A549 (cell line): ENCODE measurements at places on chromosomes 4 and X. TPM values are rescaled to one million over a fixed set of nuclear protein-coding genes. Genes with fewer than 3 reads are reported as not detected.

The ESX1 gene
- 0.05 TPM in 1 of 3 replicates, not detected in the others for polyA plus RNA-seq

The MGST2 gene
- 44.0 to 45.7 TPM (median 45.0 TPM) in 3 replicates for polyA plus RNA-seq

The GPR82 gene
- not detected in 3 replicates for polyA plus RNA-seq

The PGAM4 gene
- polyA plus RNA-seq: 0.17 TPM in 1 of 3 replicates, not detected in the others

The NDST3 gene
- polyA plus RNA-seq: not detected in 3 replicates

GRCh38 chrX:153640045-153640686 lies 6.8 kb upstream of the DUSP9 start:
- DNase-seq: no peak

- DNase-seq: no peak
These were observed 37.4 kb downstream of the MAML3 start for GRCh38 chr4:140116442-140117104.

- DNase-seq: no peak
These were observed 17.6 kb upstream of the GABRA4 start for GRCh38 chr4:47010912-47011446.

- DNase-seq: no peak
These were observed 113.4 kb downstream of the ZAR1 start for GRCh38 chr4:48603366-48604003.
